NCI-H2081 (cell line): ENCODE measurements at places on chromosomes 1 and 21.

DNA sequence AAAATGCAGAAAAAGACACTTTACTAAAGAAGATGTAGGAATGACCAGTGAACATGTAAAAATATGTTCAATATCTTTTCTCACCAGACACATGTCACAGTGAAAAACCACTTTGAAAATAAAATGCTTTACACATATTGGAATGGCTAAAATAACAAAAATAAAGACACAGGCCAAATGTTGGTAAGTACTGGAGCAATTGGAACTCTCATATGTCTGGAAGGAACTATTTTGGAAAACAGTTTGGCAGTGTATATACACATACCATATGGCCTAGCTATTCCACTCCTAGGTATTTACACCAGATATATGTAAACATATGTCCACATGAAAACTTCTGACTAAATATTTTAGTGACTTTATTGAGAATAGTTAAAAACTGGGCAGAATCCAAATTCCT is 927.2 kb downstream of the BRINP3 start:
- no peak for DNase-seq

GRCh38 chr1:236149696-236150228 is 7.4 kb downstream of the GPR137B start:
- DNase-seq, result no peak

DNA sequence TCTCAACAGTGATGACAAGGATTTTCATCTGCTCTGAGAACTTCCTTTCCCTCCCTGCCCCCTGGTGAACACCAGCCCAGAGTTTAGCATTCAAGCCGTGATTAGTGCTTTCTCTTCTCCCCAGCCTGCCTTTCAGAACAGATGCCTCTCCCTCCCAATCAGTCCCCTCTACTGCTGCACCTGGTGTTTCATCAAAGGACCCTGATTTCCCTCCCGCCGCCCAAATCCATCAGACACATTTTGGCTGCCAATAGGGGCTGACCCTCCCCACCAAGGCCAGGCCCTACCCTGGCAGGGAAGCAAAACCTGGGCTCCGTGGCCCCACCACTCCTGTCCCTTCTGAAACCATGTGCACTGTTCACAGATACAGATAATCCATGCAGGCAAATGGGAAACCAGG is 34.0 kb upstream of the KLHDC7A start:
- no peak for DNase-seq

GRCh38 chr1:115052454-115053083 is 22.9 kb downstream of the TSHB start:
- peak; percentile 38 for DNase-seq

DNA sequence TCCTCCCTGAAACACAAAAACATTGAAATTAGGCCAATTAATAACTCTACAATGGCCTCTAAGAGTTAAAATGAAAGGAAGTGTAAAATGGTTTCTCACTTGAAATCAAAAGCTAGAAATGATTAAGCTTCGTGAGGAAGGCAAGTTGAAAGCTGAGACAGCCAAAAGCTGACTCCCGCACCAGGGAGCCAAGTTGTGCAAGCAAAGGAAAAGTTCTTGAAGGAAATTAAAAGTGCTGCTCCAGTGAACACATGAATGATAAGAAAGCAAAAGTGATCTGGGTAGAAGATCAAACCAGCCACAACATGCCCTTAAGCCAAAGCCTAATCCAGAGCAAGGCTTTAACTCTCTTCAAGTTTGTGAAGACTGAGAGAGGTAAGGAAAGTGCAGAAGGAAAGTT is 22.8 kb downstream of the CYYR1 start:
- no peak for DNase-seq
